ENCODE measurements at places on chromosomes 4 and X.

DNA sequence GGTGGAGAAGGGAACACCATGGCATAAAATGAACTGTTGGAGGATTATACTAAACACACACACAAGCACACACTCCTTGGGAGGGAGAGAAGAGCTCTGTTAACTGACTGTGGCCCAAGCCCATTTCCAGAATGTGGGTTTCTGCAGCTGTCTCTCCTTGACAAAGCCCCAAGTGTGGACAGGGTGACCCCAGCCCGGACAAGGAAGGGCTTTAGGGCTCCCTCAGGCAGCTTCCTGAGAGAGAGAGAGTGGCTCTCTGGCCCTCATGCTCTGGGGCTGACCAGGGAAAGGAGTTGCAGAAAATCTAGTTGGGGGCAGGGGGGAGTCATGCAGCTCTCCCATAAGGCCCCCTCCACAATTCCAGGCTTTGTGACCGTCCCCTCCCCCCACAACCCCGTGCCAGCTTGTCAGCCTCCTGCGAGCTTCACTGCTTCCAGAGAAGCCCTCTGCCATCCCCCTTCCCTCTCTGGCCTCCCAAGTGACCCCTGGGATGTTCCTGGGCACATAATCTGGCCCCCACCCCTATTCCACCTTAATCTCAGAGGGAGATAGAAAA lies 590 bp downstream of the ARHGEF9 start:
- no peak for DNase-seq

GRCh38 chrX:129925305-129926092 lies 19.5 kb downstream of the UTP14A start:
- peak; percentile 81 for DNase-seq

DNA sequence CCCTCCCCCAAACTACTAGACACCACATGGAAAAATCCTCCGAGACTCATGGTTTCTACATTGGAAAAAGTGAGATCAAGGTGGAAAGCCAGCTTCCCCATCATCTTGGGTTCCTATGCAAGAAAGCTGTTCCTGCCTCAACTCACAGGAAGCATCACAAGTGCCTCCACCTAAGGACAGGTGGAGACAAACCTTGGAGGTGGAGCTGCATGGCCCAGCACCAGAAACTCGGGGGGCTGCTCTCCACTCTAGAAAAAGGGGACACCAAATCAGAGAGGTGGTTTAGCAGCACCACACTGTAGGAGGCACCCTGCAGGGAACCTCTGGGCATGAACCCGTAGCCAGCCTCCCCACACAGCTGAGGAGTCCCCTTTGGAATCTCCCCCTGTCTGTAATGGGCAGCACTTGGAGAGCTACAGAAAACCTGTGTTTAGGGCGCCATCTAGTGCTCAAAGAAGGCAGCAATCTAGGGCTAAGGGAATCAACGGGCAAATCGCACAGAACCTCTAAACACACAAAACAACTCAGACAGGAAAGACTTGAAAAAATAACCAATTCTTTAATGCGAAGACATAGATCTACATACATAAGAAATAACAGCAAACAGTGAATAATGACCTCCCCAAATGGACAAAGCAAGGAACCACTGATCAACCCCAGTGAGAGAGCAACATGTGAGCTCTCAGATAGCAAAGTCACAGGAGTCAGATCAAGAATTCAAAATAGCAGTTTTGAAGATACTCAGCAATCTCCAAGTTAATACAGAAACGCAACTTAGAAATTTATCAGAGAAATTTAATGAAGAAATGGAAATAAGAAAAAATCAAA lies 37.0 kb upstream of the ZBTB33 start:
- DNase-seq: peak; percentile 50

DNA sequence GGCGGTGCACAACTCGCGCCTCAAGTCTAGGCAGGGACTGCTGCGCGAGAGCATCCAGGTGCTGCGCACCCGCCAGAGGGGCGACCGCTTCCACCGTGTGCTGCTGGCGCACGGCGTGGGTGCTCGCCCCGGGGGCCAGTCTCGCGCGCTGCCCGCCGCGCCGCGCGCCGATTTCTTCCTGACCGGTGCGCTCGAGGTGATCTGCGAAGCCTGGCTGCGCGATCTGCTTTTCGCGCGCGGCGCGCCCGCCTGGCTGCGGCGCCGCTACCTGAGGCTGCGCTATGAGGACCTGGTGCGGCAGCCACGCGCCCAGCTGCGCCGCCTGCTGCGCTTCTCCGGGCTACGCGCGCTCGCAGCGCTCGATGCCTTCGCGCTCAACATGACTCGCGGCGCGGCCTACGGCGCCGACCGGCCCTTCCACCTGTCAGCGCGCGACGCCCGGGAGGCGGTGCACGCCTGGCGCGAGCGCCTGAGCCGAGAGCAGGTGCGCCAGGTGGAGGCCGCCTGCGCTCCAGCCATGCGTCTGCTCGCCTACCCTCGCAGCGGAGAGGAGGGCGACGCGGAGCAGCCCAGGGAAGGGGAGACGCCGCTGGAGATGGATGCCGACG lies 1.3 kb downstream of the CHST7 start:
- DNase-seq: peak; percentile 38

- no peak for DNase-seq
Measured at GRCh38 chr4:41232406-41232805, 18.1 kb upstream of the APBB2 start.

DNA sequence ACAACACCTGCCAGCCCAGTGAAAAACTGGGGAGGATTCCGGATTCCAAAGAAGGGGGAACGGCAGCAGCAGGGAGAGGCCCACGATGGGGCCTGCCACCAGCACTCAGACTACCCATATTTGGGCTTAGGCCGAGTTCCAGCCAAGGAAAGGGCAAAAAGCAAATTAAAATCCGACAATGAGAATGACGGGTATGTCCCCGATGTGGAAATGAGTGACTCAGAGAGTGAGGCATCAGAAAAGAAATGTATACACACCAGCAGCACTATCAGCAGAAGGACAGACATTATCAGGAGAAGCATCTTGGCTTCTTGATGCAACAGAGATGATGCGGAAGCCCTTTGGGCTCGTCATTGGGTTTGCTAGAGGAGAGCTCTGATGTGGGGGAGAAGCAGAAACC lies 62.4 kb downstream of the JADE1 start:
- no peak for DNase-seq

GRCh38 chr4:169407217-169407845 lies 136.6 kb upstream of the SH3RF1 start:
- no peak for DNase-seq

- DNase-seq: no peak
Measured at GRCh38 chr4:123870216-123870876, 473.8 kb downstream of the SPRY1 start.

GRCh38 chr4:153433754-153434105 lies 32.4 kb upstream of the TMEM131L start:
- DNase-seq: no peak

DNA sequence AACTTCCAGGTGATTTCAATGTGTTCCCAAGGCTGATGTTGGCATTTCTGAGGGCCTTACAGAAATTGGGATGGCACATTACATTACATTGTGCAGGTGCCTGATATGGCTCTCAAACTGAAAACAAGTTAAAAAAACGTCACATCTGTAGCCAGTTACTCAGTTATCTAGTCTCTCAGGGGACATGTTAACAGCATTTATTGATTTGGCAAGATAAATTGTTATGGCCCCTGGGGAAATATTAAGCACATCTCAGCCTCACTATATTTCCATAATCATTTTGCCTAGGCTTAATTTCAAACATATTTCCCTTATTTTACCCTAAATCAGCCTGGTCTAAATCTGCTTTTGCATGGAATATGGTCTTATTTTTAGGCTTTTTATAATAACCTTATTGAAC lies 290.0 kb downstream of the IL15 start:
- DNase-seq: no peak

- DNase-seq: no peak
Measured at GRCh38 chr4:107843391-107843790, 18.7 kb downstream of the SGMS2 start.

DNA sequence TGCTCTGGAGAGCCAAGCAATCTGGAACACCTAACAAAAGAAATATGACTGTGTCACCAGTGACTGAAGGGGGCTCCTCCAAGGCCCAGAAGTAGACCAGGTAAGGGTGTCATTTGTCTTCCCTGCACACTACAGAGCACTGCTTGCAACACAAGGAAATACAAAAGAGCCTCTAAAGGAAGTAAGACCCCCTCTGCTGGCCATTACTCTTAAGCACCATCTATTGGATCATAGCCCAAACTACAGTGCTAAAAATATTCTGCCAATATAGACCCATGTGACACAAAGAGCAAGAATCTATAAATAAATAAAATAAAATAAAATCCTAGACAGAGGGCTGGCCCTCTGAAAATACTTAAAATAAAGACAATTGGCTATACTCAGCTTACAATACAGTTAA lies 528.7 kb downstream of the TMA16 start:
- no peak for DNase-seq

DNA sequence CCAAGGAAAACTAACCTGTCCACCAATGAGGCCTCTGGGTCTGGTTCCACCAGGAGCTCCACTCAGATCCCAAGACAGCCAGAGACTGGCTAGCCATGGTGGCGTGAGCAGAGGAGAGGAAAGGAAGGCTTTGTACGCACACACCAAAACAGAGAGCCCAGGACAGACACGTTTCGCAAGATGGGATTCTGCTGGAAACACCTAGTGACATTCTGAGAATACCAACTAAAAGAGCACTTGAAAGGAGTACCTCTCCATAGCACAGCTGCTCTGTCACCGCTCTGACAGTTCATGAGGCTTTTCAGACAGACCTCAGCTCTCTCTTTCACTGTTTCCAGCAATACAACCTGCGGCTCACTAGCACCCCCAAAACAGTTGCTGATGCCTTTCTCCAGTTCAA lies 105.0 kb downstream of the SH3KBP1 start:
- no peak for DNase-seq

DNA sequence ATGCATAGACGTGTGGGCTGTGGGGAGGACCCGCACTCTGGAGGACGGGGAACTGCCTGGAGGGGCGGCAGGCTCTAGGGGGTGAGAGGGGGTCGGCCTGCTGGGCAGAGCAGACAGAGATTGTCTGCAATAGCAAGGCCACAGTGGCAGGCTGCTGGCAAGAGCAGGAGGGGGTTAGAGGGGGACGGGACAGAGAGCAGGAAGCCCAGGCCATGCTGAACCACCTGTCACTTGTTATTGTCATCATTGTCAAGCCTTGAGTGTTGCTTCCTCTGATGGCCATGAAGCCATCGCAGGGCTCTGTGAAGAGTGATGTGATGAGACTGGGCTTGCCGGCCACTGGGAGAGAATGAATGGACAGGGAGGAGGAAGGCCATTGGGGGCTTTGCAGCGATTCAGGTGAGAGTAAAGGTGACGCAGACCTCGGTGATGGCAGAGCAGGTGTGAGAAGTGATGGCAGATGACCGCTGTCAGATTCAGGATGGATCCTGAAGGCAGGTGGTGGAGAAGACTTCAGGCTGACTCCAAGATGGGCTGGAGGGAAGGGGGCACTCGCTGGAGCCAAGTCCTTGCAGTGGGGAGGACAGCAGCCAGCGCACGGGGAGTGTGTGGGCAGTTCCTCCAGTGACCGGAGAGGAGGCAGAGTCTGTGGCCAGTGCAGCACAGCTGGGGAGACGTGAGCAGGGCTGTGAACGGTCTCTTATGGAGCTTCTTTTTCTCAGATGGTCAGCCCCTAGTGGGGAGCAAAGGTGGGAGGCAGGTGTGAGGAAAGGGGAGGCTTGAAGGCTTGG lies 43.6 kb downstream of the HTT-AS start:
- no peak for DNase-seq

GRCh38 chrX:44167116-44167515 lies 176.4 kb downstream of the EFHC2 start:
- no peak for DNase-seq

- no peak for DNase-seq
Measured at GRCh38 chr4:17309567-17310268, 202.2 kb downstream of the QDPR start.

DNA sequence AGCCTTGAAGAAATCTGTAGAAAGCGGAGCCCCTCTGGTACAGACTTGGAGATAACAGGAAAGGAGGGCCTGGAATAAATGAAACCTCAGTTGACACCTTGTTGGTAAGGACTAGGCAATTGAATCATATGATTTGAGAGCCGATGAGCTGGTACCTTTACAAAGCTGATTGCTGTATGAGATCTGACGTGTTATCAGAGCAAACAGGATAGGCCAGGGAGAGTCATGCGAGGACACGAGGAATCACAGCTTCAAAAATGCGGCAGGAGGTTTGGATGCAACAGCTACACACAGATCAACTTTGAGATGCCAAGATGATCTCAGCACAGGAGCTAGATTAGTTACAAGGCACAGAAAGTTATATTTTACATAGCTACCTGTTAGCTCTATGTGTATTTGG lies 7.4 kb upstream of the SLC10A4 start:
- no peak for DNase-seq

GRCh38 chrX:9515489-9515888 lies 50.6 kb downstream of the TBL1X start:
- DNase-seq: no peak

- no peak for DNase-seq
Measured at GRCh38 chrX:10631416-10632145, 11.2 kb upstream of the MID1 start.

DNA sequence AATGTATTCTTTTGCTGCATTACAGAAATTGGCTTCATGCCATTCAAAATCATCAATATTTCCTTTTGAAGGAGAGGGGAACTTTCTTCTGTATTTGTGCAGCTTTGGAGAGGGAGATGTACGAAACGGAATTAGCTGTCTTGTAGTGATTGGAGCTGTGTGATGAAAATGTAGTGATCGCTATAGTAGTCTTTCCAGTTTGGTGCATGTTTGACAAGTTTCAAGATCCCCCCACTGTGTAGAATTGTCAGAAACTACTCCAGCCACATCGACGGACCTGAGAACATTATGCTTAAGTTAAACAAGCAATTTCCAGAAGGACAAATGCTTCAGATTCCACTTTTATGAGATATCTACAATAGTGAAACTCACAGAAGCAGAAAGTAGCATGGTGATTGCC lies 21.6 kb upstream of the MAGEA1 start:
- DNase-seq: no peak

GRCh38 chrX:74195605-74196004 lies 108.4 kb upstream of the ZCCHC13 start:
- no peak for DNase-seq

- no peak for DNase-seq
Measured at GRCh38 chr4:13511101-13511500, 27.0 kb upstream of the RAB28 start.

GRCh38 chrX:10833299-10834169 lies 213.1 kb upstream of the MID1 start:
- DNase-seq: no peak

GRCh38 chr4:35963974-35964515 lies 280.3 kb downstream of the ARAP2 start:
- no peak for DNase-seq

- no peak for DNase-seq
Measured at GRCh38 chr4:165684177-165684805, 188.7 kb upstream of the TLL1 start.

DNA sequence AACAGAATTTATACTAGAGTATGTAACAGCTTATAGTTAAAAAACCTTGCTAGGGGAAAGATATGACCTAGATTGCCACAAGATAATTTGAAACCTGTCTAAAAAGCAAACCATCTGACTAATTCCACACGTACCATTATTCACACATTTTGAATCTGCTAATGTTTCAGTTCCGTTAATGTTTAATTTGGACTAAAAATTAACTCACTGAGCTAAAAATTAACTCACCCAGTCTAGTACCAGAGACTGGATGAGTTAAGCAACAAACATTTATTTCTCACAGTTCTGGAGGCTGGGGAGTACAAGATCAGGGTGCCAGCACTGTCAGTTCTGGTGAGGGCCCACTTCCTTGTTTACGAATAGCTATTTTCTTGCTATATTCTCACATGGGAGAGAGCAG lies 231.5 kb upstream of the DIAPH2 start:
- DNase-seq: no peak

- no peak for DNase-seq
Measured at GRCh38 chr4:152540293-152540674, 4.4 kb upstream of the FBXW7 start.

Data from CD4-positive, alpha-beta T cell treated with Interleukin-15 for 4 hours (primary cell).